NCI-H526 (cell line): ENCODE measurements at places on chromosomes 3 and 15.

GRCh38 chr15:89806559-89807550 lies 7.8 kb downstream of the ANPEP start:
- DNase-seq, result no peak

GRCh38 chr3:78988324-78988723 lies 779.5 kb downstream of the ROBO1 start:
- DNase-seq, result peak; percentile 4

DNA sequence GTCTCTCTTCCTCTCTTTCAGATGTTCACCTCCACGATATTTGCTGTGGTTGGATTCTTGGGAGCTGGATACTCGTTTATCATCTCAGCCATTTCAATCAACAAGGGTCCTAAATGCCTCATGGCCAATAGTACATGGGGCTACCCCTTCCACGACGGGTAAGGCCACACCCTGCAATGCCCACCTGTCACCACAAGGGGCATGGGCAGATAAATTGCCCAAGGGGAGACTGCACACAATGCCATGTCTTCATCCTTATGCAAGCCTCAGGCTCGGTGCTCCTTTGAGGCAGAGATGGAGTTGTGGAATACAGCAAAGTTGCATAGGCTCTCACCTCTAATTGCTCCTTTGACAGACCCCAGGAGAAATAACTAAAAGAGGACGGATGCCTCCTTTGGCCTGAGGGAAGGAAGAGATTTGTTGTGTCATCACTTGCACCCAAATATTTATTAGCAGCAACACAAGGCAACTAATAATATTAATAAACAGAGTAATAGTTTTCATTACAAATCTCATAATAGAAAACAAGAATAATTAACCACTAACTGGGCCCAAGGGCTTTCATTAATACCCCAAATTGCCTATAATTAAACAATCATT lies 13.2 kb downstream of the TM4SF4 start:
- peak; percentile 26 for DNase-seq

- DNase-seq, result no peak
Observed at GRCh38 chr15:36066757-36067156, 512.7 kb upstream of the CDIN1 start.

DNA sequence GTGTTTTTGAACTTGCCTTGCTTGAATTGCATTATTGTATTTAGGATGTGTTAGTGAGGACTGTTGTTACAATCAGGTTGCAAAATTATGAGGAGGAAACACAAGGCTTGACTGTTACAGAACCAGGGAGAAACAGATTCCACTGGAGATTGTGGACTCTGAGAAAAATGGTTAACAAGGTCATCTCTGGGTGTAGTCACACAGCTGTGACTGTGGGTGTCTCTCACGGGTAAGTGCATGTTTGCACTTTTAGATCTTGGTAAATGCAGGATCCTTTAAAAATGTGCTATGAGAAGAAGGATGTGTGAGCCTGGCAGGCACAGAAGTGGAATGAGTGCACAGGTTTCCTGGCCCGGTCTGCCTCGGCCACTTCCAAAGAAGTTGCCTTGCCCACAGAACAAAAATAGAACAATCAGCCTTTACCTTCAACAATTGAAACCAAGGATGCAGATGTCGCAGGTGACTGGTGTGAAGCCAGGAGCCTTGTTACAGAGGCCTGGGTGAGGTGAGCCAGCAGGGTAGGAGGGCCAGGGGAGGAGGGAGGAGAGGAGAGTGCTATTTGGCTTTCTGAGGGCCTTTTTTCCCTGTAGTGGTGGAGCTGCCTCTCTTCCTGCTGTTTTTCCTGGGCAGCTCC lies 68.0 kb downstream of the ABHD5 start:
- DNase-seq, result no peak
